ENCODE measurements at places on chromosomes 4 and X.

- DNase-seq: no peak
Observed at GRCh38 chr4:56055027-56055977, 106.6 kb downstream of the CEP135 start.

DNA sequence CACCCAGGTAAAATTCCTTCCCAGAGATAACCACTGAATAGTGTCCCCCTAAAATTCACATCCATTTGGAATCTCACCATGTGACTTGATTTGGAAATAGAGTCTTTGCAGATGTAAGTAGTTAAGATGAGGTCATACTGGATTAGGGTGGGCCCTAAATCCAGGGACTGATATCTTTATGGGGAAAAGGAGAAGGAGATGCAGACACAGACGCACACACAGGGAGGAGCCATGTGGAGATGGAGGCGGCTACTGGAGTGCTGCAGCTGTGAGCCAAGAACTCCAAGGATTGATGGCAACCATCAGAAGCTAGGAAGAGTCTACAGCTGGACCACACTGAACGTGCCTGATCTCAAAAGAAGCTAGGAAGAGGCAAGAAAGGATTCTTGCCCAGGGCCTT is 96.6 kb upstream of the SRD5A3 start:
- no peak for DNase-seq

DNA sequence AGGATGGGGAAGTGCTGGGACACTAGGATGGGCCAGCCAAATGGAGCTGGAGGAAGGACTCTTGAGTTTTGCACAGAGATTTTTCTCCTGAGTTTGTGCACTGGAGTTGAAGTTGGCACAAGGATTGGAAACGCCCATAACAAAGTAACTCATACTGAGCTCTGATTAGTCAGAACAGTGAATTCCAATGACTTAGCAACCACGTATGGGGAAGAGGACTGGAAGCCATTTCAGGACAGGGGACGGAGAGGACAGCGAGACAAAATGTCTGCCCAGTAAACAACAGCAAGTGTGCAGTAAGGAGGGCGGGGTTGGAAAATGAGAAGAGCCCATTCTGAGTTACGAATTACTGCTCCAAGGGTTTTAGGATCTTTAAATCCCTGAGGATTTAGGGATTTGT is 5.9 kb downstream of the RIPPLY1 start:
- no peak for DNase-seq

GRCh38 chr4:174427571-174428140 is 94.6 kb downstream of the HPGD start:
- no peak for DNase-seq

DNA sequence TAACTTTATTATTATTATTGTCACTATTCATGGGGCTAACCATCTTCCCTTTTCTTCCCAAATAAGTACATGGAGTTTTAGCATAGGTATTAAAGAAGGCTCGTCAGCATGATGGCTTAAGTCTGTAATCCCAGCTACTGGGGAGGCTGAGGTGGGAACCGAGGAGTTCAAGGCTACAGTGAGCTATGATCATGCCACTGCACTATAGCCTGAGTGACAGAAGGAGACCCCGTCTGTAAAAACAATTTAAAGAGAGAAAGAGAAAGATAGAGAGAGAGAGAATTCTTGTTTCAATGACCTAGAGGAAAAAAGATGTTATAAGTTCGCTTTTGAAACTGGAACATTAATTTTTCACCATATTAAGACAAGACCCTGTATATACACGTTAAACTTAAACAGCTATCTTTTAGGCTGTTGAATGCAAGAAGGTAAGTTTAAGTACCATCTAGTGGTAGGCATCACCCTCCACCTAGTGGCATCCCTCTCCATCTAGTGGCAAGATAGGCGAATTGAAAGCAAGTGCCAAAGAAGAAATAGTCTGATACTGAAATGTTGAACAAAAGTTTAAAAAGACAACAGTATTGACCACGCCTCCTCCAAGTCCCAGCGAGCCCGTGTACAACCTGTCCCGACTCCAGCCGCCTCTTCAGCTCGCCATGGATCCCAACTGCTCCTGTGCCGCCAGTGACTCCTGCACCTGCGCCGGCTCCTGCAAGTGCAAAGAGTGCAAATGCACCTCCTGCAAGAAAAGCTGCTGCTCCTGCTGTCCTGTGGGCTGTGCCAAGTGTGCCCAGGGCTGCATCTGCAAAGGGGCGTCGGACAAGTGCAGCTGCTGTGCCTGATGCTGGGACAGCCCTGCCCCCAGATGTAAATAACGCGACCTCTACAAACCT is 26.0 kb upstream of the YTHDC1 start:
- no peak for DNase-seq

- no peak for DNase-seq
Observed at GRCh38 chr4:184432127-184432922, 42.0 kb downstream of the IRF2 start.

DNA sequence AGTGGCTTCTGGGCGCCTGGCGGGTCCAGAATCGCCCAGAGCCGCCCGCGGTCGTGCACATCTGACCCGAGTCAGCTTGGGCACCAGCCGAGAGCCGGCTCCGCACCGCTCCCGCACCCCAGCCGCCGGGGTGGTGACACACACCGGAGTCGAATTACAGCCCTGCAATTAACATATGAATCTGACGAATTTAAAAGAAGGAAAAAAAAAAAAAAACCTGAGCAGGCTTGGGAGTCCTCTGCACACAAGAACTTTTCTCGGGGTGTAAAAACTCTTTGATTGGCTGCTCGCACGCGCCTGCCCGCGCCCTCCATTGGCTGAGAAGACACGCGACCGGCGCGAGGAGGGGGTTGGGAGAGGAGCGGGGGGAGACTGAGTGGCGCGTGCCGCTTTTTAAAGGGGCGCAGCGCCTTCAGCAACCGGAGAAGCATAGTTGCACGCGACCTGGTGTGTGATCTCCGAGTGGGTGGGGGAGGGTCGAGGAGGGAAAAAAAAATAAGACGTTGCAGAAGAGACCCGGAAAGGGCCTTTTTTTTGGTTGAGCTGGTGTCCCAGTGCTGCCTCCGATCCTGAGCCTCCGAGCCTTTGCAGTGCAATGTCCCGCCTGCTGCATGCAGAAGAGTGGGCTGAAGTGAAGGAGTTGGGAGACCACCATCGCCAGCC is at the start of gene ATOH1:
TSS of gene ATOH1 (plus strand) at position 422 of the 663 bp plus-strand sequence. CDS start at position 596, 174 bp downstream.
- no peak for DNase-seq

- no peak for DNase-seq
Observed at GRCh38 chr4:71239365-71239764, 99.5 kb upstream of the SLC4A4 start.

- no peak for DNase-seq
Observed at GRCh38 chr4:118345813-118346212, 7.0 kb downstream of the PRSS12 start.

- DNase-seq: peak; percentile 80
Observed at GRCh38 chr4:31374256-31374960, 654.2 kb downstream of the PCDH7 start.

DNA sequence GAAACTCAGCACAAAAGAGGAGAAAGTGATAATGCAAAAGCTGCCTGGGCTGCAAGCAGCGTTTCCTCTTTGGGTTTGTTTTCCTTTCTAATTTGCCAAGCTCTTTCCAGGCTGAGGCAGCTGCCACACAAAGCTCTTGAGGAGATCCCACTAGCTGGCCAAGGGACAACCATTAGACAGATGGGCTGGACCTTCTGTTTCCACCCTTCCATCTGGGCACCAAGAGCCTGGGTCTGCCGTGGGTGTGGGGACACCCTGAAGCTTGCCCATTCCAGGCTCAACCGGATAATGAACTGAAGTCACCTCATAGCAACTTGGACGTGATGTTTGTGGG is 194.6 kb upstream of the C1QTNF7 start:
- DNase-seq: no peak

- no peak for DNase-seq
Observed at GRCh38 chr4:94678896-94679295, 78.9 kb upstream of the BMPR1B start.

GRCh38 chr4:8541981-8542715 is 38.0 kb upstream of the GPR78 start:
- no peak for DNase-seq

DNA sequence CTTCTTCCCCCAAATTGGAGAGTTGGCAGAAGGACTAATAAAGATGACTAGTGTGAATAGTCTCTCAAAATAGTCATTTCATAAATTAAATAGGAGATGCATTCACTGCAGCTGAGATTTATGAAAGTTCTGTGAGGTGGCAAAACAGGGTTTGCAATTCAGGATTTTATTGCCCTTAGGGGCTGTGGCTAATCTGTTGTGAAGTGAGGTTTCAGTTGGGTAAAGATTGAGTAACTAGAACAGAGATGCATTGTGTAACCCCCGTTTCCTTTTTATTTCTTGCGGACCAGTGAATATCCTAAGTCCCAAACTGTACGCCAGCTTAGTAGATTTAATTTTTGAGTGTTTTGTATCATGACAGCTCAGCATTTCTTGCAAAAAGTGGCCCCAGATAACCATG is 16.2 kb upstream of the SCRG1 start:
- DNase-seq: no peak

DNA sequence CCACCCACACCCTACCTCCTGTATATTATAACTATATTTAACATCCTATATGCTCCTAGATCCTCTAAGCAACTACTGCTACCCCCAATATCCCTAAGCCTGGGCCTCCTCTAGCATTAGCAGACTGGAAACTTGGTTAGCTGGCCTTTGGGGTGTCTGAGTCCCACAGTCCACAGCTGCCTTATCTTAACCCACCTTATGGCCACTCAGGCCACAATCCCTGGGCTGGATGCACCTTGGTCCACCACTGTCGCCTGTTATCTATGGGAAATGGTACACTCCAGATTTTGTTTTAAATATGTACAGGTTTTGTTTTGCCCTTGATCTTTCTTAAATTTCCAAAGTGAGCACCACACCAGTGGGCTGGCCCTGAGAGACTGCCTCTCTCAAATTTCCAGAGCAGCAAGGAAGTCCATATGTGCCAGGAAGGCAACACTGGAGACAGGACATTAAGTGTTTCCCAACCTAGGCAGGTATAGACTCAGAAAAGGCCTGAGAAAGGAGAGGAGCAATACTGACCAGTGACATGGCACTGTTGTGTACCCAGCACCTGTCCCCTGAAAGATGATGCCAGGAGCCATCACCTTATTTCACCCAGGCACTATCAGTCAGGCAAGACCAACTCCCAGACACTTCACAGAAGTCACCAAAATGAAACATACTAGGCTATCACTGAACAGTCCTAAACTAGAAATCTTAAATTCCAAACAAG is 921 bp downstream of the PFKFB1 start:
- no peak for DNase-seq

DNA sequence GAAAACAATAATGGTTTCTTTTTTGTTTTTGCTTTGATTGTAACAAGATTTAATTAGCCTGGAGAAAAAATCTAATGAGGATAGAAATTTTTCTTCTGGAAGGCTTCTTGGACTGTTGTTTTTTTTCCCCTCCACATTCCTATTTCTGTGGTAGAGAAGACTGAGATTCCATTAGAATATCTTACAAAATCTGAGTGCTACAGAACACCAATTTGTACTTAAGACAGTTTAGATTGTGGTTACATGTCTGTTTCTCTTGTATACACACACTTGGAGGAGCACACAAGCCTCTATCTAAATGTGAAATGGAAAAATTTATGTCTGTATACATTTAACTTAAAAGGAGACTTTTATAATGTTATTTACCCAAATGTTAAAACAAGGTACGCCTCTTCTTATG is 176.9 kb upstream of the ARSJ start:
- no peak for DNase-seq

GRCh38 chr4:172978848-172979247 is 189.8 kb upstream of the GALNT7 start:
- no peak for DNase-seq

DNA sequence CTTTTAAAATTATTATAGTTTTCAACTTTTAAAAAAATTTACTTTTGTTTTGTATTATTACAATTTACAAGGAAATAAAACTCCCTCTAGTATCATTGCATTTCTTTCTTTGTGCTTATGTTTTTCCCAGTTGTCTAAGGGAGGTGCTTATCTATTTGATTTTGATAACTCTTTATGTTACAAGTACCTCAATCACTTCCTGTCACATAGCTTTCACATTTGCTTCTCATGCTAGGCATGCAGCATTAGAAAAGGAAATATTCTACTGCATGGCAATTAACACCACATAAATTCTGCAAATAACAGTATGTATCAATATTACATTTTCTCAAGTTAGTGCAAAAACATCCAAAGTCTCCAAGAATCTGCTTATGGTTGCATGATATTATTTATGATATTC is 180.3 kb upstream of the HS3ST1 start:
- no peak for DNase-seq

GRCh38 chr4:30461218-30461617 is 259.0 kb upstream of the PCDH7 start:
- DNase-seq: no peak

DNA sequence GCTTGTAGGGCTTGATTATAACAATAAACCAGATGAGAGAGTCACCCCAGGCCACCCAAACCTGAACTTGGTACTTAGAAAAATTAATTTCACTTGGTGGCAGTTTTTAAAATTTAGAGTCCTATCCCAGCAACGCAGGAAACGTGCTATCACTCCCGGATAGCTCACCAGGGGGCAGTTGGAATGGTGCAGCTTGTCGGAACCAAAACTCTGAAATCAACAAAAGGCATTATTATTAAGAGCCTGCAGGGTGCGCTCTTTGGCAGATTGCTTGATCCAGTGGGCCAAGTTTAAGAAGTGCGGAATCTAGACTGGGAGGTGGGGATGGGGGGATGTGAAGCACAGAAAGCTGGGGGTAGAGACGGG is 2.4 kb downstream of the FRAS1 start:
- DNase-seq: peak; percentile 84

- DNase-seq: peak; percentile 58
Observed at GRCh38 chr4:144355811-144356757, 215.6 kb upstream of the GYPA start.

DNA sequence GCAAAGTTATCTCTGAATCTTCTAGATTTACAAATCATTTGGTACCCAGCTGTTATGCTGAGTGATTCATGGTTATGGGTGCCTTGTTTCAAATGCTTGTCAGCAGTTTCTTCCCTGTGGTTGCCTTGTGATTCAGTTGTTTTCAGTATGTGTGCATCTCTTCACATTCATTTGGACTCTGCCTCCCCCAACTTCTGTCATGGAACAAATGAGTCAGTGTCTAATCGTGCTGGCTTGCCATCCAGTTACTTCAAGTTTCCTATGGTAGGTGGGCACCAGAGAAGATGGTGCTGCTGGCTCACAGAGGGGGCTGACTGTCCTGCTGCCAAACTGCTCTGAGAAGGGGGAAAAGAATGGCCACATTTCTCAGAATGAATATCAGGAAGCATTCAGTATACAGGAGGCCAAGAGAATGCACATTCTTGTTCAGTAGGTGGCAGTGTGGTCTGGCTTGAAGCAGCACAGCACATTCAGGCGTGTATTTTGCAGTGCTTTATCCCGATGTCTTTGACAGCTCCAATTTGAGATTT is 260.9 kb downstream of the GLUD2 start:
- DNase-seq: peak; percentile 3

DNA sequence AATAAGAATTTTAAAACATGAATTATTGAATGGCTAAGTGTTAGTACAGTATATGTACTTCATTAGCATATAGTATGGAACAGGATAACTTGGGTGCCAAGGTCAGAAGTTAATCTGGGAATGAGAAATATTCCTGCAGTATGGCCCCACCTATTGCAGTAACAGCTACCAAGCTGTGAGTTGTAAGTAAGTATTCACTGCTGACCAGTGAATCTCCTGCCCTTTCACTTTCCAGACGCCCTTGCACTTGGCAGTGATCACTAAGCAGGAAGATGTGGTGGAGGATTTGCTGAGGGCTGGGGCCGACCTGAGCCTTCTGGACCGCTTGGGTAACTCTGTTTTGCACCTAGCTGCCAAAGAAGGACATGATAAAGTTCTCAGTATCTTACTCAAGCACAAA is 105.1 kb downstream of the NFKB1 start:
- no peak for DNase-seq

- DNase-seq: no peak
Observed at GRCh38 chr4:87567191-87567590, 38.0 kb upstream of the SPARCL1 start.

- no peak for DNase-seq
Observed at GRCh38 chrX:151030845-151031244, 47.7 kb downstream of the HMGB3 start.

All from right lung (tissue), 10 donors.